ENCODE measurements at places on chromosomes 1 and 21.

- no peak for DNase-seq
Measured at GRCh38 chr1:54772951-54773350, 8.6 kb upstream of the PARS2 start.

GRCh38 chr21:27077501-27077900, 110.6 kb upstream of the ADAMTS5 start:
- no peak for DNase-seq

DNA sequence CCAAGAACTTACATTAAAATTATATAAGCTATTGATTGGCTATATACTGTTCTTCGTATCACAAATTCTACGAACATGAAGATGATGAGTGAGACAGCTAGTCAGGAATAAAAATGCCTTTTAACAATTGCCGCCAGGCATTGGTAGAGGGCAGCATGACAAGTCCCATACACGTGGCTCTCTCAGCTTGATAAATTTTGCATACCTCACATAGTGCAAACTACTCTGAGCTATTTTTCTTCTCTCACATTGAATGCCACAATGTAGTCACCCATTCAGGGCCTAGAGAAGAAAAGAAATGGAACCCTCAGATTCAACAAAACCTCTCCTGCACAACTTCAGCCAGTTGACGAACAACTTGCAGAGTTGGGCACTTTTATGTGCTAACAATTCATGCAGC, 27.0 kb upstream of the FMO2 start:
- DNase-seq: no peak

GRCh38 chr1:37149296-37149695, 115.0 kb upstream of the GRIK3 start:
- DNase-seq: no peak

DNA sequence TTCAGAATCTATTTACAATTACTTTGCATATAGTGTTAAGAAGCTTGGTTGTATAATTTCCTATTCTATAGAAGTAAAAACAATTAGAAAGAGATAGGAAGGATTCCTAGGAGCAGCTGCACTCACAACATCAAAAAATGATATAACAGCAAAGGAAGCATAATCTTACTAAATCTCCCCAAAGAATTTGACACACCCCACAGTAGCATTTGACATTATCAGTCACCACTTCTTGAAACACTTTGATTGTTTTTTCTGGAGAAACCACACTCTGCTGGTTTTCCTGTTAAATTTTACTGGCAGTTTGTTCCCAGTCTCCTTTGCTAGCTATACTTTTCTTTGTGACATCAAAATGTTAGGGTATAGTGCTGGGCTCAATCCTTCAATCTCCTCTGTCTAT, 100.8 kb upstream of the KIAA1614 start:
- no peak for DNase-seq

DNA sequence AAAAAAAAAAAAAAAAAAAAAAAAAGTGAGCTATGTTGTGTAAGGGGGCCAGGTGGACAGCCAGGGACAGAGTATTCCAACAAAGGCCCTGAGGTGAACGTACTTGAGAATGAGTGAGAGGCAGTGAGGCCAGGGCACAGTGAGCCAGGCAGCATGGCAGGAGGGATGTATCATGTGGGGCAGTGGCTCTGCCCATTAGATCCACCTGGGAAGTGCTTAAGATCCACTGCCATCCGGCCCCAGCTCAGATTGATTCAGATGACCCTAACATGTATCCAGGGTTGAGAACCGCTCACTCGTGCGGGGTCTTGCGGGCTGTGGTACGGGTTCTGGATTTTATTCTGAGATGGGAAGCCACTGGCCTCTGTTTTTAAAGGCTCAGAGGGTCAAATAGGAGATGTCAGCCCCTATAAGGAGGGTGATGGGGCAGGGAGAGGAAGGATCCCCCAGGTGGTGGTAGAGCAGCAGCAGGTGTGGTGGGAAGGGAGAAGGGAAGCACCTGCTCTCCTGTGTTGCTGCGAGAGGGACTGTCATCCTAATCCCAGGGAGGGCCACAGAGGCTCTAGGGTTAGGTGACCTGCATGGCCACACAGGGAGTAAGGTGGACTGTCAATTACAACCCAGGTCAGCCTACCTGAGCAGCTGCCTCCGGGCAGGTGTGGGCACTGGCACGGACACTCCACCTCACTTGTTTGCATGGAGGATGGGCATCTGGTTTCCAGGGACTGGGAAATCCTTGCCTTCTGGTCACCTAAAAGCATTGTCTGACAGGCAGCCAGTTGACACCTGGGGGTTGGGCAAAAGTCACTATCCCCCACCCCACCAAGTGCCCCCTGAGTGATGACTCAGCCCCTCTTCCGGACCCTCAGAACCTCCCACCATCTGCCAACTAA, 31.6 kb downstream of the CDK18 start:
- DNase-seq: no peak

- DNase-seq: no peak
Measured at GRCh38 chr21:24093032-24093431, 1514.2 kb downstream of the MRPL39 start.
